ENCODE measurements at places on chromosomes 6 and 20.
A peak's percentile ranks its signal among the peaks of the same experiment; 100 is the strongest.

DNA sequence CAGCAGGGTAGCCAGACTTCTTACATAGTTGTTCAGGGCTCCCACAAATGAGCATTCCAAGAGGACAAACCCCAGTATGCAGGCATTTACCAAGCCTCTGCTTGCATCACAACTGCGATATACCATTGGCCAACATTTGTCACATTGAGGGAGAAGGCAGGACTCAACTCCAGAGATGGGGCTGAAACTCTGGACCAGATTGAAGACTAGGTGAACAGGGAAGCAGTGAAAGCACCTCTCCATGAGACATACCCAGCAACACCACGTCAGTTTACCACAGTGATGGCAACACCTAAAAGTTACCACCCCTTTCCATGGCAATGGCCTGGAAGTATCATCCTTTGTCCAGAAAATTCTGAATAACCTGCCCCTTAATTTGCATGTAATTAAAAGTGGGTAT lies 7.9 kb upstream of the RALY start:
- DNase-seq: no peak

- no peak for DNase-seq
Measured at GRCh38 chr6:97726378-97726777, 443.4 kb upstream of the MMS22L start.

DNA sequence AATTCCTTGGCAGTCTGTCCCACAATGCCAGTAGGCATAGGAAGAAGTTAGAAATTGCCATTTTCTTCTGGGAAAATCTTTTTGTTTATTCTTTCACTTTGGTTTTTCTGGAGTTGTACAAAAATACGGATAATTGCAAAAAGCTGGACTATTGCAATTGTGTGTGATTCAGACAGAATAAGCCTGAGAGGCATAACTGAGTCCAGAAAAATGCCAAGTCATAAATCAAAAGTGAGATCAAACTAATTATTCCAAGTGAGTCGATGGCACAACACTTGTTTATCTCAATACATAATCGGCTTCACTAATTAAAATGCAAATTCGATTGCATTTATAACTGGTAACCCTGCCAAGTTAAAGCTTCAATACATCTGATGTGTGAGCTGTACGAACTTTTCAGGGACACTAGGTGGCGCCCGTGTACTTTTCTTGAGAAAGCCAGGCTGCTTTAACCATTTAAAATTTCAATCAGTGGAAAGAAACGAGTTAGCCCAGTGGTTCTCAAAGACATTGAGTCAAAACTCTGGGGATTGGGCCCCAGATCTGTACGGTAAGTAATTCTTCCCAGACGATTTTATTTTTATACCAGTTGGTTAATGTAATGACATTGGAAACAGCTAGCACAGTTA lies 102.6 kb downstream of the LAMP5 start:
- DNase-seq: peak; percentile 7

- peak; percentile 61 for DNase-seq
Measured at GRCh38 chr6:27251112-27251605, 3.7 kb downstream of the PRSS16 start.

DNA sequence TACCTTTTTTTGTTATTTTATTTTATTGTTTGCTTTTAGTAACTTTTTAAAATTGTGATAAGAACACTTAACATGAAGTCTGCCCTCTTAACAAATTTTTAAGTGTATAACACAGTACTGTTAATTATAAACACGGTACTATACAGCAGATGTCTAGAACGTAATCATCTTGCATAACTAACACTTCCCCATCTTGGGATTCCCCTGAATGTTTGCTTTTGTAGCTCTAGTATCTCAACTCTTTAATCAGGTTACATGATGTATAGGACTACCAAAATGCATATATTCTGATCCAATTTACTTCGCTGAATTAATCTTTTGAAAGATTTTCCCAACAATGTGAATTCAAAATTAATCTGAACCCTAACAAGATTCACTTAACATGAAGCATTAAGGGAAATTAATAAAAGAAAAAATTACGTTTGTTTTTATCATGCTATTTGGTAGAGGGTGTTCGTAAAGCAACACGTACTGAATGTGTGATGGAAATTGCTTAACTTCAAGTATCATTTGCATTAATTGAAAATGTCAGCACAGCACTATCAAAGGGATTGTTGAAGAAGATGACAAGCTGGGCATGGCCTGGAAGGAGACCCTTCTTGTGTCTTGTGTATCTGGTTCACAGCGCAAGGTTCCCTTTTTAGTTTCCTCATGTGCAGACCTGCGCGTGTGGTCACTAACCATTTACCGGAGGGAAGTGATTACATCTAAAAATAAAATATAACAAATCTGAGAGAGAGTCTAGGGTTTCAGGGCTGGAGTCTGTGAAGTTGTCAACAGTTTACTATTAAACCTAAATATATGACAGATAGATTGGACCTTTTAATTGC lies 15.2 kb downstream of the COL19A1 start:
- DNase-seq: no peak

DNA sequence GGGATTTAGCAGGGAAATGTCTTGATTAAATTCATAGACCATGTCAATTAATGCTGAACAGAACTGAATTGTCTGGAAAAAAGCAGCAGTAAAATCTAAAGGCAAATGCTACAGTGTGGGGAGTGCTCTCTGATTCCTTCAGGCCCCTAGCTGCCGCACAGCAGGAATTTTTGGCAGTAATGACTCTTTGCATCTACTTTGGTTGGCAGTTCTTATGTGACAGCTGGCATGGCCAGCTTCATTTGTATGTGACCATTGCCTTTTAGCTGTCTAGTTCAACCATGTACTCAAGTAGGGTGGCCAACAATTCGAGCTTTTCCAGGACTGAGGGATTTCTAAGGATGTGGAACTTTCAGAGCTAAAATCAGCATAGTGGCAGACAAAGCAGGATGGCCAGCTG lies 499.1 kb upstream of the MAN1A1 start:
- no peak for DNase-seq

DNA sequence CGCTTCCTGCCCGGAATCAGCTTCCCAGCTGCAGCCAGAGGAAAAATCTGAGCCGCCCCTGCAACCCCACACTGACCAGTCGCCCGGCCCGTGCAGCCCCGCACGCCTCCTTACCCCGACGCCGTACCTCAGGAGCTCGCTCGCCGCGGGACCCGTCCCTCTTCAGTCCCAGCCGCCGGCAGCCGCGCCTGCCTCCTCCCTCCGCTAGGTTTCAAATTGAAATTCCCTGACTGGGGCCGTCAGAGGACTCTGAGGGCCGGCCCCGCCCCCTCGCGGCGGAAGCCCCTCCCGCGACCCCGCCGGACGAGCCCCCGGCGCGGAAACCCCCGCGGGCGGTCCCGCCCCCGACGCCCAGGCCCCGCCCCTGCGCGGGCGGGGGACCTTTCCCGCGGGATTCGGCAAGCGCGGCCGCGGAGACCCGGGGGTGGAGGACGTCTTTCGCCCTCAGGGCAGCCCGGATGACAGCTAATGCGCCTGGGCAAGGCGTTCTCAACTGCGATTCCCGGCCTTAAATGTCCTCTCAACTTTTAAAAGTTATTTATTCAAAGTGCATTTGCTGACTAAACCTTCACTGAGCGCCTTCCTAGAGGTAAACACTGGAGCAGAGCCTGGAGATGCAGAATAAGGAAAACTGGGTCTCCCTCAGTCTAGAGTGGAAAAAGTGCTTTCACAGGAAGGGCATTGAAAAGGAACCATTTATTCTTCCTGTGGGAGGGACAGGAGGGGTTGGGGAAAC lies at the start of gene EPB41L2:
TSS of gene EPB41L2 (minus strand) at position 218 of the 736 bp plus-strand sequence. CDS start 106,760 bp downstream, outside the sequence.
- peak; percentile 59 for DNase-seq

GRCh38 chr6:166618866-166619761 lies 7.9 kb downstream of the RPS6KA2 start:
- no peak for DNase-seq

GRCh38 chr20:4051413-4052138 lies 36.2 kb upstream of the RNF24 start:
- no peak for DNase-seq

DNA sequence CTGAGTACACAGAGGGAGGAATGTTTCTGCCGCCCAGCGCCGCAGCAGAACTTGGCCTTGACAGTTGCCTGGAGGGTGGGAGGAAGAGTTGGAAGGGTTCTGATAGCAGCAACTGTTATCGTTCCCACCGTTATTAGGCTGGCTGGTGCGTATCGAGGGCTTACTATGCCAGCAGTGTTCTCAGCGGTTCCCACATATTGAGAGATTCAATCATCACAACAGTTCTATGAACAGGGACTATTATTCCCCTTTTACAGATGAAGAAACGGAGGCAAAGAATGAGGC lies 380.1 kb upstream of the SULF2 start:
- DNase-seq: no peak

- DNase-seq: no peak
Measured at GRCh38 chr6:32839356-32839755, 817 bp upstream of the TAP2 start.

- DNase-seq: no peak
Measured at GRCh38 chr20:47784599-47785310, 526 bp downstream of the SULF2 start.

- DNase-seq: no peak
Measured at GRCh38 chr6:128443553-128443952, 76.8 kb downstream of the PTPRK start.

DNA sequence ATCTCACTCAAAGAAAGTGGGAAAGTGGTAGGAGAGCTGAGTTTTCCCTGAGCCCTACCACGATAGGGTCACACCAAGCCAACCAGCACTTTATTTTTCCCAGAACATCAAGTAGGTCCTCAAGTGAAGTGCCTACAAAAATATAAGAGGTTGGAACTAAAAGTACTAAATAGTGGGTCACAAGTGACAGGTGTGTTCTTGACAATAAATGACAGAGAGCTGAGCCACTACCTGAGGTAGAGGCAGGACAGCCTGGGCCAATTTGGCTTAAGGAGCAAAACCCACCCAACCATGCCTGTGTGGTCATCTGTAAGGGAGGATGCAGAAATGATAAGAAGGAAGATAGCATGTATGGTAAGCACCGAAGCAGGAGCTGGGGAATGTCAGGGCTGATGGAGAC lies 154.8 kb upstream of the SSTR4 start:
- no peak for DNase-seq

DNA sequence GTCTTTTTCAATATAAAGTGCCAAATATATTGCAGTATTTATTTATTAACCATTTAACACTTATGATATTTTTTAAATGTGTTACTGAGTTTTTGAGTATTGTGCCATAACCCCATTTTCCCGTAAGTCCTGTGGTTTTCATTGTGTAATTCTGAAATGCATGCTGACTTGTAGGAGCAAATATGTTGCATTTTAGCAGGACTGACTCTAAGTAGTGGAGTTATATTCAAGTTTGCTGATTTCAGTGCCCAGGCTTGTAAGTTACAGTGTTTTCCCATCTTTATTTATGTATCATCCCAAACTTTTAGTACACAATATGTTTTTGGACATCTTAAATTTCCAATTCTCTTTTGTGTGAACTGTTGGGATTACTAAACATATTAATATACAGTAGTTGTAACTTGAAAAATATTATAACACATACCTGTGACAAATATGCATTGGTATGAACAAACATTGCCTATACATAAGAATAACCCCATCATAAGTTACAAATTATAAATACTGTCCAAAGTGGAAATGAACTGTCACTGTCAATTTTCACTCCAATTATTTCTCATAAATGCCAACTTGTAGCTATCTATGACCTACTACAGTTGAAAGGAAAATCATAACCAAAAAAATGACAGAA lies 179.3 kb upstream of the RUNX2 start:
- no peak for DNase-seq

GRCh38 chr6:43812850-43813578 lies 43.0 kb downstream of the VEGFA start:
- DNase-seq: no peak

GRCh38 chr20:54004445-54004844 lies 65.9 kb downstream of the BCAS1 start:
- DNase-seq: no peak

DNA sequence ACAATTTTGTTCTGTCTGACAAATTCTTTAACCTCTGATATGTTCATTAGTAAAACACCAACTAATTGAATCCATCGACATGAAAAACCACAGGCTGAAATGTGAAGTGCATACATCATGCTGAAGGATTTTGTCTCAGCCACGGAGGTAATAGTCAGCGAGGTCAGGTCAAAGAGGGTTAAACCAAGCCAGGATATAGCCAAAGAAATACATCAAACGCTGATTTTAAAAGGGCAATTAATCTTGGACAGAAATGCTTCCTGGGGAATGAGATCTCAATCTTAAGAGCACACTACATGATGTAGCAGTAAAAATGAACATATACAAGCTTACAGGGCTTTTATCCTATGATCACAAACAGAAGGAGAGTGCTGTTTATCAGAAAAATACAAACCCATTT lies 106.7 kb downstream of the PRDM1 start:
- DNase-seq: no peak

DNA sequence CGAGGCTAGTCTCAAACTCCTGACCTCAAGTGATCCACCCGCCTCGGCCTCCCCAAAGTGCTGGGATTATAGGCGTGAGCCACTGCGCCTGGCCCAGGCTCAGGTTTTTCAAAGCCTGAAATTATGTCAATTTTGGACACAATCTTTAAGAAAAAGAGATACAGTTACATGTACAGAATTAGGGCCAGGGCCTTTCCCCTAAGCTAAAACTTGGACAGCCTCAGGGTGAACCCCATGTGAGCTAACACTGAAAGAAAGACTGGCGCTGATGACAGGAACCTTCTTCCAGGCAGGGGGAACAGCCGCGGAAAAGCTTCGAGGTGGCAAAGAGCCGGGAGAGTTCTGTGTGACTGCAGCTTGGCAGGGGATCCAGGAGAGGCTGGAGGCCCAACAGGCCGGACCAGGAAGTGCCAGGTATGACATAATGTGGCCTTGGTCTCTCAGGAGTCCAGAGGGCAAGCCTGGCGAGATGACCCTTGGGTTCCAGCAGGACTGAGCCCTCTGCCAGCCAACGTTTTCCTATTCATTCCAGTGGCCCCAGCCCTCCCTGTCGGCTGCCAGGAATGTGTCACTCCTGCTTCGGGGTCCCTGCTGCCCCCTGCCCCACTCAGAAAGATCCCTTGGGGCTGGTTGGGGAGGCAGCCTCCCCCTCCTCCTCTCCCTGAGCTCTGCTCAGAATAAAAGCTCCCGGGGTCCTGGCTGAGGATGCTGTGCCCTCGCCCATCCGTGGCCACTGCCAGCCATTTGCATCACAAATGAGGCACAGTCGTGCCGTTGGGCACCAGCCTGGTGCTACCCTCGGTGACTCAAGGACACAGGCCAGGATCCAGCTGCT lies 37.3 kb downstream of the RBM38 start:
- DNase-seq: no peak

DNA sequence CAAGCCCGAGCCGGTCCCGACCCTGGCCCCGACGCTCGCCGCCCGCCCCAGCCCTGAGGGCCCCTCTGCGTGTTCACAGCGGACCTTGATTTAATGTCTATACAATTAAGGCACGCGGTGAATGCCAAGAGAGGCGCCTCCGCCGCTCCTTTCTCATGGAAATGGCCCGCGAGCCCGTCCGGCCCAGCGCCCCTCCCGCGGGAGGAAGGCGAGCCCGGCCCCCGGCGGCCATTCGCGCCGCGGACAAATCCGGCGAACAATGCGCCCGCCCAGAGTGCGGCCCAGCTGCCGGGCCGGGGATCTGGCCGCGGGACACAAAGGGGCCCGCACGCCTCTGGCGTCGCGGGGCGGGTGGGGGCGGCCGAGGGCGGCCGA lies 37.5 kb downstream of the YTHDF1 start:
- DNase-seq: no peak
